Naive B cell (primary cell): ENCODE measurements at places on chromosomes 6 and 20.

DNA sequence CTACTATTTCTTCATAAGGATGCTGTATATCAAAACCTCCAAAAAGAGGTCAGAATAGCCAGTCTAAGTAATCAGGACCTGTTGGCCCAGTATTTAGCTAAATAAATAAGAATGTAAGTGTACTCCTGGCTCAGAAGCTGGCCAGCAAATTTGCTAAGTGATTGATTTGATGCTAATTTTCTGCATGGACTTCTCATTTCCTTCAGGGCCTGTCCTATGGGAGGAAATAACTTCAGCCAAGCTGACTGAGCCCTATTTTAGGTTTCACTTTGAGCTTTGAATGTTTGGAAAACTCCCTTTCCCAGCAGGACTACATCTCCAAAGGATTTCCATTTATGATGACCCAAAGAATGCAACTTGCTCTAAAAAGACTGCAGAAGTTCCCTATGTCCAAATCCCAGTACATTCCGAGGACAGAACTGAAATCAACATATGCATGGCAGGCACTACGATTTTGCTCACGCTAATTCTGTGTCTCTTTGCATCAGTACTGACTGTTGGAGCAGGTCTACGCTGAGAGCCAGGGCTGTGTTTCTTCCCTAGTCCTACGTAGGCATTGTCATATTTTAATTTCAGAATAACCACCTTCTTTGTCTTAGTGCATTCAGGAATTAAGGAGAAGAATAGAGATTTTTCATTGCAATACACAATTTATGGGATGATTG is 441.4 kb upstream of the PLCB4 start:
- DNase-seq: no peak

DNA sequence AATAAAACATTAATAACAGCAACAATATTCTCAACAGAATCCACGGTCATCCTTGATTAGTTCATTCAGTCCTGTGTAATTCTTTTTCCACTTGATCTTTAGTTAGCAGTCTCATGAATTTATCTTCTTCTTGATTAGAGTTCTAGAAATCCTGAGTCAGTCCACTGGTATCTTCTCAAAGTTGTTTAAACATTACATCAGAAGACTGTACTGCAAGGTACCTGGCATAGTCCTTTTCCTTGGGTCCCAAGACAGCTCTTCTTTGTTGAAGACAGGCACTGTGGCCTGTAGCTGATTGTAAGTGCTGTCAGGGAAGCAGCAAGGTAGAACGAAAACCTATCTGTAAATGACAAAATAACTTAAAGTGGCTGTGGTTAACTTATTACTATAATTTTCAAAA is 11.8 kb downstream of the MAP3K4 start:
- DNase-seq: no peak

DNA sequence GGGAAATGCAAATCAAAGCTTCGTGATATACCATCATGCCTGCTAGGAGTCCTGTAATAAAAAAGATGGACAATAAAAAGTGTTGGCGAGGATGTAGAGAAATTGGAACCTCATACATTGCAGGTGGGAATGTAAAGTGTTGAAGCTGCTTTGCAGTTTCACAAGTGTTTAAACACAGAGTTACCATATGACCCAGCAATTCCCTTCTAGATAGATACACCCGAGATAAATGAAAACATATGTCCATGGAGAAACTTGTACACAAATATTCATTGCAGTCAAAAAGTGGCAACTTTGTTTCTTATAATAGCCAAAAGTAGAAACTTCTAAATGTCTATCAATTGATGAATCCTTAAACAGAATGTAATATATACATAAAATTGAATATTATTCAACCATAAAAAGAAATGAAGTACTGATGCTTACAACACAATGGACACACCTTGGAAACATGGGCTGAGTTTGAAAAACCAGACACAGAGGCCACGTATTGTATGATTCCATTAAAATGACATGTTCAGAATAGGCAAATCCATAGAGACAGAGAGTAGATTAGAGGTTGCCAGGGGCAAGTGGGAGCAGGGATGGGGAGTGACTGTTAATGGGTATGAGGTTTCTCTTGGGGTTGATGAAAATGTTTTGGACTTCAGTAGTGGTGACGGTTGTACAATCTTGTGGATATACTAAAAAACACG is 20.8 kb upstream of the ERVFRD-1 start:
- DNase-seq: no peak

- DNase-seq: no peak
Observed at GRCh38 chr20:3553663-3554062, 82.8 kb downstream of the ATRN start.

GRCh38 chr6:114638341-114638740 is 295.5 kb upstream of the HS3ST5 start:
- no peak for DNase-seq

DNA sequence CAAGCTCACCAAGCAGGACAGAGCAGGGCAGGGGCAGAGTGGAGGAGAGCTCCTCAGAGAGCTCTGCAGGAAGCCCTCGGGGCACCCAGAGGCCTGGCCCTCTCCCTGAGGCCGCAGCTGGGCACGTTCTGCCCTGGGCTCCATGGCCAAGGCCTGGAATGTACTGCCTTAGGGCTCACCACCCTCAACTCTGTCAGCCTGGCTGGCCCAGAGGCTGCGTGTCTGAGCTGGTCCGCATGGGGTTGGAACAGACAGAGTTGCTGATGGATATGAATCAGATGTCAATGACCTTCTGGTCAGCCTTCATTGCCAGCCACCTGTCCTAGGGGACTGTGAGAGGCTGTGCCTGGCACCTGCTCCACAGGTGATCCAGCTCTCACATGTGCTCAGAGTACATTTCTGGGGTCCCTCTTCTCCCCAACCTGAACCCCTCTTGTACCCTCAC is 33.2 kb upstream of the PCMTD2 start:
- DNase-seq: no peak

GRCh38 chr6:144158133-144158532 is 7.8 kb downstream of the STX11 start:
- DNase-seq: no peak

- DNase-seq: no peak
Observed at GRCh38 chr6:21769968-21770367, 176.4 kb downstream of the SOX4 start.

DNA sequence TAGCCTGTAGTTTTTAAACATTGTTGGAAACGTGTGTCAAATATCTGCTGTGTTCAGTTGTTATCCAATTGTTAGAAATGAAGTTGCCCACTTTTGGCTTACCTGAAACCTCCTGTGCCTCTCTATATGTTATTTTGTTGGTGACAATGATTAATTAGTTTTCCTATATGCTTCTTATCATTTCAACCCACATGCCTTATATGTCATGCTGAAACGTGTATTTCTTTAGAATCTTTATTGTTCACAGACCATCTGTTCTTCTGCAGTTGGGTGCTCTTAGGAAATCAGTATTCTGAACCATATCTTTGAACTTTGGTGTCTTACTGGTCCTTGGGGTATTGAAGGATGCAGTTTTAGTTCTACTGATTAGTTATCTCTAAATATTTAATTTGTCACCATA is 91.2 kb upstream of the SCGN start:
- no peak for DNase-seq

GRCh38 chr20:17699931-17700351 is at the start of gene BANF2:
BANF2 (plus strand) TSS chr20:17699966; CDS start chr20:17725026, 25,060 bp downstream.
- no peak for DNase-seq

- peak; percentile 3 for DNase-seq
Observed at GRCh38 chr6:143059663-143060353, 881 bp upstream of the AIG1 start.

DNA sequence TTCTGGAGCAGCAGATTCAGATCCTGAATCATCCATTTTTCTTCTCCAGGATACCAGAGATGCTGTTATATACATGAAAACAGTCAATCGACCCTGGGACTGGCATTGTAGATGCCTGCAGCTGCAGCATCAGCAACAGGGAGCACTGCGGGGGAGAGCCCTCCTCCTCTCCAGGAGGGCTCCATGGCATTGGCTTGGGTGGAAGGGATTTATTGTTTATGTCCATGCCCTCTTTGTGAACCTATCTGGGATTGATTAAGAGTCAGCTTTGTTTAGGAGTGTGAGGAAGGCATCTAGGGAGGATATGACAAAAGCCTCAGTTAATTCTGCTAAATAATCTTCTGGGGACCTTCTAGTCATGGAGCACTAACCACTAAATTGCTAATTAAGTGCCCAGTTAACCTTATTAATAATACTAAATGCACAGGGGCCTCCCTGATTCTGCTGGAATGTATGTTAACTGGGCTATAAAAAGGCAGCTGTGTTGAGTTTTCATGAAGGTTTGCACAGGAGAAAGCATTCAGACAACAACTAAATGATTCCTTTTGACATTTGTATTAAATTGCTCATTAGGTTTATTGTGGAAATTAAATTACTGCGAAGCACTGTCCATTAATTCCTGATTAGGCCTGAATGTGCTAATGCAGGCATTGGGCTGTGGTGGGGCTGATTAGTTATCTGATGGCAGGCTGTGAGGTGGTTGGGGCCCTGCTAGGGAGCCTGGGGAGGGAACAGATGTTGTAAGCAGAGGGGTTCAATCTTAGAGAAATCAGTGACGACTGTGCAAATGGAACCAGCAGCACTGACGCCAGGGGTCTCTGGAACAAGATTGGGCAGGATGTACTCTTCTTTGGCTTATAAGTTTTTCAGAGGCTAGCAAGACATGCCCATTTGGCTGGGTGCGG is 57.6 kb downstream of the IMPG1 start:
- DNase-seq: no peak

GRCh38 chr6:106076139-106076538 is 10.0 kb upstream of the PRDM1 start:
- no peak for DNase-seq

GRCh38 chr20:46963758-46964617 is 69.3 kb downstream of the EYA2 start:
- DNase-seq: no peak
